T follicular helper cell (primary cell): ENCODE measurements at places on chromosomes 1 and 21.

- DNase-seq = no peak
Observed at GRCh38 chr21:27362249-27362648, 395.4 kb upstream of the ADAMTS5 start.

GRCh38 chr1:110765640-110766335 lies 91.0 kb upstream of the KCNA3 start:
- DNase-seq = peak; percentile 42

DNA sequence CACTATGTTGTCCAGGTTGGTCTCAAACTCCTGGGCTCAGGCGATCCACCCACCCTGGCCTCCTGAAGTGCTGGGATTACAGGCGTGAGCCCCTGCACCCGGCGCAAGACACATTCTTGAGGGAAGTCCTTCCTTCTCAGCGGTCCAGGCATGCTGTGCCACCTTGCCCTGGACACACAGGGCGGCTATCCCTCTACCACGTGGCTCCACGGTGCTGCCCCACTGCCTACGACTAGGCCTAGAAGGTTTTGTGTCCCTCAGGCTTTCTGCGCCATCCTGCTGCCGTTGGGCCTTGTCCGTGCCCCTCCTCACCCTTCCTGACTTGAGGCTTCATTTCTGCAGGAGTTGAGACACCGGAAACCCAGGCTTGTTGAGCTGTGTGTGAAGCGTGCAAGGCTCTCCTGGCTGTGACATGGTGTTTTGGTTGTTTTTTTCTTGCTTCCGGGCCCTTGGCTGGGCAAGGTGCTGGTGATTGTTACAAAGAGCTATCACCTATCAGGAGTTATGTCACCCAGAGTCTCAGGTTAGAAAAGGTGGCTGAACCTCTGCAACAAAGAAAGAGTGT lies 13.9 kb downstream of the C1orf174 start:
- DNase-seq = no peak

GRCh38 chr1:79817031-79817560 lies 810.6 kb upstream of the ADGRL4 start:
- DNase-seq = no peak

DNA sequence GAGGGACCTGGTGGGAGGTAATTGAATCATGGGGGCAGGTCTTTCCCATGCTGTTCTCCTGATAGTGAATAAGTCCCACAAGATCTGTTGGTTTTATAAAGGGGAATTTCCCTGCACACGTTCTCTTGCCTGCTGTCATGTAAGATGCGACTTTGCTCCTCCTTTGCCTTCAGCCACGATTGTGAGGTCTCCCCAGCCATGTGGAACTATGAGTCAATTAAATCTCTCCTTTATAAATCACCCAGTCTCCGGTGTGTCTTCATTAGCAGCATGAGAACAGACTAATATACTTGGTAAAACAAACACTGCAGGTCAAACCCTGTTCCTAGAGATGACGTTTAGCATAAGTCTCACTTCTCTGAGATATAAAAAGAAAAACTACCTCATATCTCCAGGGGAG lies 148.3 kb downstream of the MATN1 start:
- DNase-seq = no peak

DNA sequence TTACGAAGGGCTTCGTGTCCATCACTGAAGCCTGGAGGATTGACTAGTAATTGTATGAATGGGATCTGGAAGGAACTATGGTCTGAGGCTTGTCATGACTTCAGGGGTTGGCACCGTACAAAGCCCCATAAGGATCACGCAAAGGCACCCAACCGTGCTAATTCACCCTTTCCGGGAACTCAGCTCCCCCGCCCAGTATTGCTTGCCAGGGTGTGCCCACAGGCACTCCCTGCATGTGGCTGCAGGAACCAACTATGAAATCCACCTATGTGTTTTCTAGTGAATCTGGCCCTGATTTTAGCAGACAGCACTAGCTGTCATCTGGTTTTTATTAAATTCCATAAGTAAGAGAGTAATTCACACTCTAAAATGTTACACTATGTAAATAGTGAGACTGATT lies 139.2 kb downstream of the TM2D1 start:
- no peak for DNase-seq

GRCh38 chr1:111630567-111630966 lies 11.0 kb downstream of the RAP1A start:
- DNase-seq = no peak

DNA sequence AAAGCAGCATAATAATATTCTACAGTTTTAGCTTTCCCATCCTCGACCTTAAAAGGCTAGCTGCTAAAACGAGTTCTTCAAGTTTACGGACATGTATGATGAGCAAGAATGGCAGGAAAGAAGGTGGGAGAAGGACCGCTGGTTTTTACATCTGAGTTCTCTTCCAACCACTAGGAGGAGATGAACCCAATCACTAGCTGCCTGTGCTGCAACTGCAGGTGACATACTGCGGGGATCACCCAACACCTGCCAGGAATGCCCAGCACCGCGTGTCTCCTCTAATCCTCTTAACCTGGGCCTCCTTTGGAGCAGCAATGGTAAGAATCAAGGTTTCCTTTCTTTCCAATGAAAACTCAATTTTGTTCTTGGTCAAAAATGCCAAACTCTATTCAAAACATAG lies 23.5 kb downstream of the TOR3A start:
- DNase-seq = no peak

- DNase-seq = no peak
Observed at GRCh38 chr1:61358770-61359455, 276.6 kb downstream of the NFIA start.

DNA sequence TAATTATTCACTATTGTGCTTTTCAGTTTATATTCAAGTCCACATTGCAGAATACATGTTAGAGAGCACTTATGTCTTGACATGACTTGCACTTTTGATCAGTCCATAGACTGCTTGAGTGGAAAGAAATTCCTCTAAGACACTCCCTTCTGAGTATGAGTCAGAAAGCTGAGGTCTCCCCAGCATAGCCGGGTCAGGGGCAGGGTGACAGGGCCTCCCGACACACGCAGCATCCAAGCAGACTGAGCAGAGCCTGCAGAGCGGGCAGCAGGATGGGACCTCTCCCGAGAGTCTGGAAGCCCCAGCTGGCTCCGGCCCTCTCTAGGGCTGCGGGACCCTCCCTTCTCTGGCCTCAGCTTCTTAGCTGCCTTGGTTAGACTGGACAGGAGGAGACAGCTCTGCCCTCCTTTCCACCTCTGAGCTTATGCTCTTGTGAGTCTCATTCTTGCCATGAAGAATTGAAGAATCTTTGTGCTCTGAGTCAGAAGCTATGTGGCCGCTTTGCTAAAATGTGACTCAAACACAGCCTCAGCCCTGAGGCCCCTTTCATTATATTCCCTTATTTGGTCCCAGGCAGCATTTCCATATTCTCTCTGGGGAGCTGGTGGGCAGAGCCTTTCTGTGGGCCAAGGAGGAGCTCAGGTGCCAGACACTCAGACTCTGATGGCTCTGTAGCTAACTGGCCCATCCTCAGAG lies 11.2 kb upstream of the CAPN2 start:
- no peak for DNase-seq

DNA sequence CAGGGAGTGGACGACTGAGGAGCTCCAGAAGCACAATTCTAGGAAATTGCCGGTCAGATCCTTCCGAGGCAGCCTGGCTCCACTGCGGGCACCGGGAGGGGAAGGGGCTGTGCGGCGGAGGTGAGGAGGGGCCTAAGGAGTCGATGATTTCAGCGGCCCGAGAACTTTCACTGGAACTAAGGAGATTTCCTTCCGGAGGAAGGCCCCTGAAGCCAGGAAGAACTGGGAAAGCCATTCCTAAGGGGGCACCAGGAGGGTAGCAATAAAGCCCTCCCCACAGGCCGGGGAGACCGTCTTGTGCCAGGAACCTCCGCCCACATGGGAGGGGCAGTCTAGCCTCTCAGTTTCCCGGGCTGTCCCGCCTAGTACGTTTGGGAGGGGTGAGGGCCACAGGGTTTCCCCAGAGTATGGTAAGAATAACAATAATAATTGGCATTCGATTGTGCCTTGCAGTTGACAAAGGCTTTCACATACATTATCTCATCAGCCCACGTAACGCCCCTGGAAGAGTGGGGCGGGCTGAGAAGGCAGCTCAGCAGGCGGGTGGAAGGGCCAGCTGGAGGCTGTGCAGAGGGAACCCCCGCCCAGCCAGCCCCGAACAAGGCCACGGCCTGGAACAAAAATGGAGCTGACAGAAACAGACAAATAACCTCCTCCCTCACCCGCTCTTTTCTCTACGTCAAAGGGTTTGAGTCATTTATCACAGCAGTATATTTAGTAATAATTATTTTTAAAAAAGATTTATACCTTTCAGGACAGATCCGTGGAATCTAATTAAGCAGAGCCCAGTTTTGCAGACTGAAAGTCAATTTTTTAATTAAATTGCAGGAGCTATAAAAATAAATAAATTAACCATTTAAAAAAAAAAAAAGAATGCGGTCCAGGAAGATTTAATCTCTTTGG lies 19.8 kb downstream of the NPR1 start:
- no peak for DNase-seq

GRCh38 chr21:42993051-42993712 lies 18.8 kb downstream of the PKNOX1 start:
- no peak for DNase-seq

DNA sequence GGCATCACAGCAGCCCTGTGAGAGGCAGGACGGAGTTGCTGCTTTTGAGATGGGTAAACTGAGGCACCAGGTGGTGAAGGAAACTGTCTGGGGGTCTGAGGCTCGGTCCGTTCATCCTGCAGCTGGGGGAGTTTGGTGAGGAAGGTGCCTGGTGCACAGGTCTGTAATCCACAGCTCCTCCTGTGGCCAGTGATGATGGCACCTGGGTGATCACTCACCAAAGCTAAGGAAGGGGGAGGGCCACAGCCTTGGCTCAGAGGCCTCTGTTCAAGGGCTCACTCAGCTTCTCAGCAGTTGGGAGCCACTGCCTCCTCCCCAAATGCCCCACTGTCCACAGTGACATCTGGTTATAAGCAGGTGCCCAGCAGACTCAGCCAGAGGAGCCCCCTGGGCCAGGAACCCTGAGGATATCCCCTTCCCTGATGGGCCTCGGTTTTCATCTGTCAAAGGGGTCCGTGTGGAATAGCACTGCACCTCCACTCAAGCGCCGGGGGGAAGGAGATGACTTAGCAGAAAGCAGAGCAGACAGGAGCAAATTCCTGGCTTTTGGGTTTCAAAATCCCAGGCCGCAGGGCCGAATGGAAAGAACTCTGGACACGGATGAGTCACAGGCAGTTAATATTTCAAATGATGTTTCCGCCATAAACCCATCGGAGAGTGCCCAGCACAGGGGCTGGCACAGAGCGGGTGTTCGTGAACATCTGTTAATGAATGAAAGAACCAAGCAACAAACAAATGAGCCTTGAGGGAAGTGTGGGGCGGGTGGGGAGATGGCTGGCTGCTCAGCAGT lies 82.8 kb downstream of the DMRTB1 start:
- DNase-seq = no peak

DNA sequence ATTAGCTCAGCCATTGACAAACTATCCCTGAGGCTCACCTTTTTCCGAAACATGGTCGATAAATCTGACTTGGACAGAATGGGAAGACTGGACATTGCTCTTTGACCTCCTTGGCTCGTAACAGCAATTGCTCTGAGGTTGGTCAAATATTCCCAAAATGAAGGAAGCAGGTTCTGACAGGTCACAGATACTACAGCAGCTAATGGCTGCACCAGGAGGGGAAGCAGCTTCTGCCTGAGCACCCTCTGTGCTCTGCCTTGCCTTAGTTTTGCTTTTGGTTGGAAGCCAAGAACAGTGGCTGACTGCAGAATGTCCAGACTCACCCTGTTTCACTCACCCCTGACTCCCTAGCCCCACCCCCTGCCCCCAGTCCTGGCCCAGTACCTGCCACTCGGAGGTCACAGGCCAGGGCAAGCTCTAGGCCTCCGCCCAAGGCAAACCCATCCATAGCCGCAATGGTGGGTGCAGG lies 15.4 kb downstream of the ECHDC2 start:
- no peak for DNase-seq

DNA sequence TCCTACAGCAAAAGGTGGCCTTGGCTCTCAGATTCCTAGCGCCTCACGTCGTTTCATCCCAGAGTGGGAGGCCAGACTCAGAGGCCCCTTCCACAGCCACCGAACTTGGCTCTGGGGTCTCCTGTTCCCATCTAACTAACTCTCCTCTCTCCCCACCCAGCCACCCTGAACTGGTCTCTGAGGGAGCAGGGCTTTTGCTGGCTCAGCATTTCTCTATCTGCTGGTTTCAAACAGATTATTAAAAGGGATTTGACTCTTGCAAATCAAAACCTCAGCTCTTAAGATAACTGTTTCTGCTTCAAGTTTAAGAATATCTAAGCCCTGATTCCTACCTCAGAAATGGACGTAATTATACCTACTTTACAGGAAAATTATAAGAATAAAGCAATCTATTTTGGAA lies 91.0 kb upstream of the ATP1B1 start:
- no peak for DNase-seq

GRCh38 chr1:115409094-115410015 lies 71.3 kb upstream of the NGF start:
- DNase-seq = no peak

- no peak for DNase-seq
Observed at GRCh38 chr1:86184426-86184825, 27.9 kb upstream of the COL24A1 start.

- DNase-seq = no peak
Observed at GRCh38 chr1:153375511-153375910, at the start of gene S100A12. TSS of gene S100A12 (minus strand) at chr1:153375621. CDS start at chr1:153374592, 1,029 bp downstream.

DNA sequence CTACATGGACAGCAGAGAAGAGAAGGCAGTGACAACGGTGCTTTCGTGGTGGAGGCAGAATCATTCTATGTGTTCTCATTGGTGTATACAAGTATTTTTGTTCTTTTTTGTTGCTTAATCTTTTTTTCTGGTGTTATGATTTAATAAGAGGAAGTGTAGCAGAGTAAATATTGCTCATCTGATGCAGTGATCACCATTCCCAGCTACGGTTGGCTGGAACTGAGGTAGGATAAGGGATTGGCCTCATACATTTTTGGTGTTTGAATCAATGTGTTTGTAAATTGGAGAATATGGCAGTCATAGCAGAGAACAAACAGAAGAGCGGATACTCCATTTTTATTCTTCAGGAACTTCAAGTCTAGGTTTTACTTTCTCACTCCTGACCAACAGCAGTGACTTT lies 76.6 kb downstream of the UBE2U start:
- no peak for DNase-seq

- DNase-seq = no peak
Observed at GRCh38 chr1:170853867-170854266, 81.5 kb upstream of the MROH9 start.

- DNase-seq = no peak
Observed at GRCh38 chr1:234720709-234721441, 110.9 kb upstream of the IRF2BP2 start.

GRCh38 chr1:10979483-10979920 lies 33.0 kb upstream of the TARDBP start:
- DNase-seq = no peak

GRCh38 chr1:156368889-156369684 lies at the start of gene RHBG:
TSS of gene RHBG (plus strand) at chr1:156369211. CDS start at chr1:156369250, 39 bp downstream.
- no peak for DNase-seq

- no peak for DNase-seq
Observed at GRCh38 chr1:81228926-81229325, 571.8 kb upstream of the ADGRL2 start.

DNA sequence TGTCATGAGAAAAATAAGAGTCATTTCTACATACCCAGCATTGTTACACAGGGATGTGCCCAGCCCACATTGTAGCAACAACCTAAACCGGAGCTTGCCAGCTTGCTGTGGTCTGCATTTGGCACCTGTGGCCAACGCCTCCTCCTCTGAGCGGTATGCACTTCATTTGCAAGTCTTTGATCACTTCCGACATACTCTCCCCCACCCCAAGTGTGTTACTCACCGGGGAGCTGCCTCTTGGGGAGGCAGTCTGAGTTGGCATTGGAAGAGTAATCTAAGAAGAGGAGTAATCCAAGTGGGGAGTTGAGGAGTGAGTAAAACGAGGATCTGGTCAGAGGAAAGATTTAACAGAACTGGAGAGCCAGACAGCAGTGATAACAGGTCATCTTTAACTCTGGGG lies 3.8 kb downstream of the BCL9 start:
- peak; percentile 76 for DNase-seq

- DNase-seq = no peak
Observed at GRCh38 chr1:113223546-113223945, 150.5 kb downstream of the LRIG2 start.
